ENCODE measurements at places on chromosomes 3 and 15. TPM values are rescaled to one million over a fixed set of nuclear protein-coding genes. Genes with fewer than 3 reads are reported as not detected.

- no peak for DNase-seq
Observed at GRCh38 chr15:60353245-60353920, 44.4 kb downstream of the ANXA2 start.

GRCh38 chr3:107452436-107452835, 70.3 kb upstream of the BBX start:
- DNase-seq: no peak

- no peak for DNase-seq
Observed at GRCh38 chr3:72629191-72629631, 219.0 kb downstream of the SHQ1 start.

The PIGBOS1 gene
- total RNA-seq: 11.9 TPM

- DNase-seq: no peak
Observed at GRCh38 chr15:92624401-92624991, 31.1 kb downstream of the FAM174B start.

DNA sequence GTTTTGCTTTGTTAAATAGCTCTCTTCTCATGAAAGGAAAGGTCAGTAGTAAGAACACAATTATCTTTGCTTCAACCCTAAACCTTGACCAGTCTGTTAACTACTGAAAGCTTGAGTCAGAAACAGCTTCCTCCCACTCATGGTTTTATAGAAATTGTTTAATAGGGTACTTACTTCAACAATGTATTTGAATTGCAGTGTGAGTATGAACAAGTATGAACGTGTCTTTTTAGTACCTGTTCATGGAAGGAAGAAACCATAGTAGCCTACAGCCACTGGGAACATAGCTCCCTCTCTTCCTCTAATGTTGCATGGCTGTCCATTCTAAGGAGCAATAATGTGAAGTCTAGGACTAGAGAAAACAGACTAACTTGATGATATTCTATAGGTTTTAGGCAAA, 311.0 kb downstream of the MCTP2 start:
- DNase-seq: no peak

The MME gene
- total RNA-seq: not detected

- no peak for DNase-seq
Observed at GRCh38 chr15:40234783-40235182, 4.1 kb upstream of the PAK6 start.

DNA sequence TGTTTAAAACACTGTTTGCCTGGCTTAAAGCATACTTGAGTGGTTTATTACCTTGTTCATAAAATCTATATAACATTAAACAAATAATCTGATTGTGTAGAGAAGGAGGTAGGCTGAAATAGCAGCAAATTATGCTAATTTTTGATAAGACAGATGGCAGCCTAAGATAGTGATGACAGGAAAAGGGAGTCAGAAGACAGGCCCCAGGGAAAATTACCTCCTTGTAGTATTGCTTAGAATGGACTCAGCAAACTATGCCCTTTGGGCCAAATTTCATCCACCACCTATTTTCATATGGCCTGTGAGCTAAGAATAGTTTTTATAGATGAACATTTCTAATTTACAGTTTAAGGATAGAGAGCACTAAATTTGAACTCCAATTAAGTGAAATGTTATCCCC, 37.8 kb downstream of the CHD2 start:
- no peak for DNase-seq

DNA sequence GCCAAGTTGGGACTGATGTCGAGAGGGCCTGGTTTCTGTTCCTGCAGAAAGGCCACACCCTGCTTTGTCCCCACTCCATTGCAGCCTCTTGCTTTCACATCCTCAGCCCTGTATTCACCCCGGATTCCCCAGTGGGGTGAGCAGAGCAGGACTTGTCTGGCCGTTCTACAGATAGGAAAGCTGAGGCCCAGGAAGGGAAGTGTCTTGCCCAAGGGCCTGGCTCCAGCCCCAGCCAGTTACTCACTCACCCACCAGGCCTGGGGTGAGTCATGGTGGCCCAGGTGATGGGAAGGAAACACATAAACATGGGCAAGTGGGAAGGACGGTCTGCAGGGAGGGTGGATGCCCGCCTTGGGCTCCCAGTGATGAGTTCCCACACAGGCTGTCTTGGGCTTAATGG, 6.1 kb upstream of the DUSP7 start:
- no peak for DNase-seq
